ENCODE measurements at places on chromosomes 11 and 22.

- DNase-seq, result no peak
Observed at GRCh38 chr22:46023558-46023981, 46.6 kb upstream of the WNT7B start.

- peak; percentile 22 for DNase-seq
Observed at GRCh38 chr11:81707881-81708280, 1025.8 kb downstream of the FAM181B start.

- DNase-seq, result no peak
Observed at GRCh38 chr22:16824716-16825687, at the start of gene XKR3. Gene XKR3, minus strand, starts transcription at chr22:16825411. Its CDS starts 17,338 bp downstream, at chr22:16808073.

- peak; percentile 93 for DNase-seq
Observed at GRCh38 chr22:44026630-44027511, 2.8 kb downstream of the PARVB start.

GRCh38 chr22:39177791-39178190, 25.3 kb upstream of the CBX7 start:
- no peak for DNase-seq

- DNase-seq, result peak; percentile 41
Observed at GRCh38 chr11:117597071-117597470, 199.9 kb downstream of the DSCAML1 start.

GRCh38 chr11:107565219-107565937, at the start of gene ALKBH8:
Gene ALKBH8, minus strand, starts transcription at chr11:107565735. Its CDS starts 4,842 bp downstream, at chr11:107560893.
- peak; percentile 89 for DNase-seq

DNA sequence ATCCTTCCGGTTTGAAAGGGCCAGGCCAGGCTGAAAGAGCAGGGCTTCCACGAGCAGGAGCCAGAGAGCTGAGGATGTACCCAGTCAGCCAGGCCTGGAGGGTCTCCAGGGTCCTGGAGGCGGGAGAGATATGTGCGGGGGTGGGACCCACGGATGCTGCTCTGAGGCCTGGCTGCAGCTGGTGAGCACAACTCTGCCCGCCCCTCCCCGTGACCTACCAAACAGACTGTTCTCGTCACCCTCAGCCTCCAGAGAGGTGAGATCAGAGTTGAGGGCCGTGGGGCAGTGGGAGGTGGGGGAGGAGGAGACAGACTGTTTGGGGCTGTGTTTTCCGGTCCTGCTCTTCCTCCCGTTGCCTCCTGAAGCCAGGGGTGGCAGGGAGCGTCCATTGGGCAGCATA, 42.2 kb downstream of the TRIOBP start:
- DNase-seq, result no peak

- no peak for DNase-seq
Observed at GRCh38 chr11:65718964-65719492, 1.6 kb downstream of the RNASEH2C start.

DNA sequence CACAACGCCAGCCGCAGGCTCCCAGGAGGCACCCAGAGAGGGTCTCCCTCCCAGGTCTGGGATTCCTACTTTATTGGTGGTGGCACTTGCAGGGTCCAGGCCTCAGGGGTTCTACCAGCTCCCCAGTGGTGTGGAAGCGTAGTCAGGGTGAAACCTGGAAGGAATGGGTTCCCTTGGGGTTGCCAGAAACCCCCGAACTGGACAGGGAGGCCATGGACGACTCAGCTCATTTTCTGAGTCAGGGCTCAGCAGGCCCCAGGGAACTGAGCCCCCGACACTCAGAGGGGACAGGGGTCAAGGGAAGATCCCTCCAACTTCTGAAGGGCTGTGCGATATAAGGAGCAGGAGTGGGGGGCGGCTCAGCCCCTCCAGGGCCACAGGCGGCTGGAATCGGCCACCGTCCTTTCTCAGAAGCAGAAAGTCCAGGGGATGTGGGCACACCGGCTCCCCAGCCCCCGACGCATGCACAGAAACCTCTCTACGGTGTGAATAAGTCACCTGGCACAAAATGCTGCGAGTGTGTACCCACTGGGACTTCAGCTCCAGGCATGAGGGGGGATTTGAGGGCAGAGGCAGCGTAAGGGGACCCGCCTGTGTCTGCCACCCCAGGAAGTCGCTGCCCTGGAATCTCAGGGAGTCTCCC, 25.1 kb downstream of the MRGPRG start:
- DNase-seq, result no peak

DNA sequence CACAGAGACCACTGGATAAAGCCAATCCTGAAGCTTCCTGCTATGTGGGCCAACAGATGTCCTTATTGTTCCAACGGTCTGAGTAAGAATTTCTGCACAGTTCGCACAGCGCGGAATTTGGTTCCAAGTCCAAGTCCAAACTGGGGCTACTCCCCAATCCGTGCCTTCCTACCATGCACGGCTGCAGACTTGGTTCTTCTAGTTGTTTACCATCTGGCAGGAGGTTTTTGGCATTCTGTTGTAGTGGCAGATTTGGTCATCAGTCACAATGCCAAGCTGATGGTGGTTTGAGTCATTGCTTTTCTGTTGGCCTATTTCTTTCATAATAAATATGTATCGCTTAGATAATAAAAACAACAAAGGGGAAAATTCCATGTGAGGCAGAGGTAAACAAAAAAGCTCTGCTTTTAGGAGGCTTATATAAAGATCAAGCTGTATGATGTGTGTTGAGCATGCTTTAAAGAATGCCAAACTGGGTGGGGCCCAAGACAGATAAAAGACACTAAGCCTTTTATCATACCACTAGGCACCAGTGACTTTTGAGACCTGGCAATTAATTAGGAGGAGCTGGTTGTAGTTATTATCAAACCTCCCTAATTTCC, 52.5 kb upstream of the SYN3 start:
- DNase-seq, result no peak

GRCh38 chr11:27504205-27504604, 2.4 kb downstream of the LIN7C start:
- DNase-seq, result no peak

GRCh38 chr11:116386118-116386699, 386.6 kb downstream of the BUD13 start:
- DNase-seq, result no peak

DNA sequence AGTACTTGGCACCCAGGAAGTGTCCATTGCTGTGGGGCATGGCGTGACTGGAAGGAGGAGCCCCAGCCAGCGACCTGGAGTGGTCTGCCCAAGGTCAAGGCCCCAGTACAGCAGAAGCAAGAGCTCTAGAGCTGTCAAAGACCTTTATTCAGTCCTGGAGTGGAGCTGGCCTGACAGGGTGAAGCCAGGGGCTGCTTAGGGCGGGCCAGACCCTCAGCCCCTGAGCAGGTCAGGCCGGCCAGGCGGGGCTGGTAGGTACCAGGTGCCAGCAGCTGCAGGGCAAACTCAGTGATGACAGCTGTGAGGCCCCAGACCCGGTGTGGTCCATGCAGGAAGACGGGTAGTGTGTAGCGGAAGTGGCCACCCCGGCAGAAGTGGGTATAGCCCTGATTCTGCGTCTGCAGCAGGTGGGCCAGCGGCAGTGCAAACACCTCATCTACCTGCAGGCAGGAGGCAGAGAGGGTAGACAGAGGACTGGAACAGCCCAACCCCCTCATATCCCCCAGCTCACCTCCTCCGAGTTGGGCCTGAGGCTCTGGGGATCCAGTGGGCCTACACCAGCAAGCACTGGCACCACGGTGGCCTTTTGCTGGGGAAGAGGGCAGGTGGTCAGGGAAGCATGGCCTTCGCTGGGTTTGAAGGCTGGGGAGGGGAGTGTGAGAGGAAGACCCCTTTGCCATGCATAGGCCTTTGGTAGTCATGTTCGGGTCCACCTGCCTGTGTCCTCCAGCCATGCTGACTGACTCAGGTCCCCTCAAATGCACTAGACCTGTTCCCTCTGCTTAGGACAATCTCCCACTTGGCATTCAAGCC, 1.7 kb downstream of the NUDT8 start:
- no peak for DNase-seq

GRCh38 chr11:33696931-33697638, 3.5 kb downstream of the C11orf91 start:
- DNase-seq, result peak; percentile 75

GRCh38 chr11:116870054-116870453, 32.6 kb upstream of the APOA1 start:
- DNase-seq, result no peak

All from A673 (cell line).